SJCRH30 (cell line): ENCODE measurements at places on chromosomes 2 and 18.

GRCh38 chr2:162215162-162215561, 28.1 kb downstream of the FAP start:
- H3K4me1 ChIP-seq, result no peaks in the 10 kb centered on the region
- no peak overlapping the region for H3K27ac ChIP-seq
- no peak for DNase-seq
- no peaks in the 10 kb centered on the region for H3K36me3 ChIP-seq
- H3K27me3 ChIP-seq, result no peaks in the 10 kb centered on the region

DNA sequence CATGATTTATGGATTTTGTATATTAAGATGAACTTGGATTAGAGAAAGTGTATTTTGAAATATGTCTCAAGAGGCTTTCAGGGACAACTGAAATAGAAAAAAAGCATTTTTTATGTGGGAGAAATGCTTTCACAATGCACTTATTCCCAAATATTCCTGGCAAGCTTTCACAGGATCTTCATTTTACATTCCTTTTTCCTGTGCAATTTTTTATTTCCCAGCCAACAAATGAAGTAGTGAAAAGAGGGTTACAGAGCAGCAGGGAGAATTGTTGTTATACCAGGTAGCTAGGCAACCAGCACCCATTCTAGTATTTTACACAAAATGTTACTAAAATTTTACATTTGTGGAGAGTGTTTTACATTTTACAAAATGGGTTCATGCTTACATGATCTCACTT, 167.0 kb upstream of the RPRM start:
- H3K36me3 ChIP-seq, result no peaks in the 10 kb centered on the region
- DNase-seq, result no peak
- H3K4me3 ChIP-seq, result no peak overlapping the region
- H3K4me1 ChIP-seq, result no peaks in the 10 kb centered on the region

- H3K27me3 ChIP-seq, result no peaks in the 10 kb centered on the region
- no peaks in the 10 kb centered on the region for H3K36me3 ChIP-seq
- no peak for DNase-seq
- H3K4me3 ChIP-seq, result no peak overlapping the region
- H3K4me1 ChIP-seq, result peaks cover 3% of the 10 kb centered on the region
Observed at GRCh38 chr2:64192125-64192479, 47.9 kb upstream of the PELI1 start.

GRCh38 chr2:79355569-79355968, 157.3 kb upstream of the CTNNA2 start:
- H3K27me3 ChIP-seq, result no peaks in the 10 kb centered on the region
- no peaks in the 10 kb centered on the region for H3K4me1 ChIP-seq
- H3K27ac ChIP-seq, result no peak overlapping the region
- no peaks in the 10 kb centered on the region for H3K36me3 ChIP-seq
- no peak overlapping the region for H3K4me3 ChIP-seq
- DNase-seq, result no peak

DNA sequence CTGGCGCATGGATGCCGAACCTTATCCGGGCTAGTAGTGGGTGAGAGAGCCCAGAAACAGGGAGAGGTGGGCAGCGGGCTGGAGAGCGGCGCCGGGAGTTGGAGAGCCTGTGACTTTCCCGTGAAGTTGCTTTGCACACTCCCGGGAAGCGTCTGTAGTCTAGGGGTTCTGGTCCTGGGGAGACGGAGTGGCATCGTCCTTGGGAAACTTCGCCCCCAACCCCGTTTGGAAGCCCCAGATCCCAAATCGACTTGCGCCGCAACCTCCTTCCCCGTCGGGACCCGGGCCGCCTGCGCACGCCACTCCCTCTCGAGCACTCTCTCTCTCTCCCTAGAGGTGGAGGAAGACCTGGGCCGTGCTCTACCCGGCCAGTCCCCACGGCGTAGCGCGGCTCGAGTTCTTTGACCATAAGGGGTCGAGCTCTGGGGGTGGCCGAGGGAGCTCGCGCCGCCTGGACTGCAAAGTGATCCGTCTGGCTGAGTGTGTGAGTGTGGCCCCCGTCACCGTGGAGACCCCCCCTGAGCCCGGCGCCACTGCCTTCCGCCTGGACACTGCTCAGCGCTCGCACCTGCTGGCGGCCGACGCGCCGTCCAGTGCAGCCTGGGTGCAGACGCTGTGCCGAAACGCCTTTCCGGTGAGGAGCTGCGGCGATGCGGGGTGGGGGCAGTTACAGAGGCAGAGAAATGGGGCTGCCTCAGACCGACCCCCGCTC, 456 bp downstream of the DOK1 start:
- H3K27ac ChIP-seq, result no peak overlapping the region; the same call in 1 of the 2 replicates
- peak overlapping the region; percentile 61 for H3K4me3 ChIP-seq
- no peaks in the 10 kb centered on the region for H3K36me3 ChIP-seq
- H3K4me1 ChIP-seq, result peaks cover 10% of the 10 kb centered on the region

DNA sequence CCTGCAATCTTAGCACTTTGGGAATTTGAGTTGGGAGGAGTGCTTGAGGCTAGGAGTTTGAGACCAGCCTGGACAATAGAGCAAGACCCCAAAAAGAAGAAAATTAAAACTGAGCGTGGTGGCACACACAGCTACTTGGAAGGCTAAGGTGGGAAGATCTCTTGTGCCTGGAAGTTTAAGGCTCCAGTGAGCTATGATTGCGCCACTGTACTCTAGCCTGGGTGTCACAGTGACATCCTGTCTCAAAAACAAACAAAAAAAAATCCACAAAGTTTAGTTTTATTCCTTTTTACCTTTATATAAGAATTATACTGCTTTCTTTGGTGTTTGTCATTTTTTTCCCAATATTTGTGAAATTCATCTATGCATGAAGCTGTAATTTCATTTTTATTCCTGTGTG, 20.3 kb downstream of the SLC39A10 start:
- no peak overlapping the region for H3K27ac ChIP-seq
- H3K27me3 ChIP-seq, result no peaks in the 10 kb centered on the region
- H3K36me3 ChIP-seq, result peaks cover 6% of the 10 kb centered on the region
- DNase-seq, result no peak

- no peak overlapping the region for H3K4me3 ChIP-seq
- no peaks in the 10 kb centered on the region for H3K27me3 ChIP-seq
- no peak overlapping the region for H3K27ac ChIP-seq
- no peak for DNase-seq
- no peaks in the 10 kb centered on the region for H3K4me1 ChIP-seq
- no peaks in the 10 kb centered on the region for H3K36me3 ChIP-seq
Observed at GRCh38 chr2:133040170-133040569, 370.2 kb upstream of the LYPD1 start.

DNA sequence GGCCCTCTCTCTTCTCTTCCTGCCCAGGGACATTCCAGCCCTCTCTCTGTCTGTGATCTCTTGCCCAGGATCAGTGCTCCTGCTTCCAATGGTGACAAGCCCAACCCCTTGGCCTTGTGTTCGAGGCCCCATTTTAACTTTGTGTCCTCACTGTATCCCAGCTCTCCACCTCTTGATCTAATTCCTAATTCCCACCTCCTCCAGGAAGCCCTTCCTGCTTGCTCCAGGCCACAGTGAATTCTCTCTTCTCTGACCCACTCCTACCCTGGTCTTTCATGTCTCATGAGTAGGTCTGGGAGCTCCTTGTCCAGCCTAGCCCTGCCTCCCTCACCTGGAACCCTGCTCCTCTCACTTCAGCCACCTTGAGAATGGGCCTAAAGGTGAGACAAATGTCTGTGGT, 249.1 kb downstream of the CELF4 start:
- no peaks in the 10 kb centered on the region for H3K4me1 ChIP-seq
- no peak overlapping the region for H3K4me3 ChIP-seq
- H3K27ac ChIP-seq, result no peak overlapping the region
- DNase-seq, result no peak

- no peaks in the 10 kb centered on the region for H3K27me3 ChIP-seq
- H3K4me3 ChIP-seq, result no peak overlapping the region
- DNase-seq, result no peak
- H3K4me1 ChIP-seq, result peaks cover 15% of the 10 kb centered on the region
- no peaks in the 10 kb centered on the region for H3K36me3 ChIP-seq
Observed at GRCh38 chr18:8426401-8426800, 182.8 kb upstream of the RAB12 start.
